ENCODE measurements at places on chromosomes 16 and 17.

- no peak for DNase-seq
Measured at GRCh38 chr17:76543826-76544545, 4.1 kb downstream of the PRCD start.

GRCh38 chr16:14042706-14043105 is 28.4 kb upstream of the MRTFB start:
- DNase-seq = no peak

GRCh38 chr16:27313422-27314160 is at the start of gene IL4R:
Gene IL4R (plus strand): TSS chr16:27313974. CDS start chr16:27340204, 26,230 bp downstream.
- DNase-seq = peak; percentile 88

DNA sequence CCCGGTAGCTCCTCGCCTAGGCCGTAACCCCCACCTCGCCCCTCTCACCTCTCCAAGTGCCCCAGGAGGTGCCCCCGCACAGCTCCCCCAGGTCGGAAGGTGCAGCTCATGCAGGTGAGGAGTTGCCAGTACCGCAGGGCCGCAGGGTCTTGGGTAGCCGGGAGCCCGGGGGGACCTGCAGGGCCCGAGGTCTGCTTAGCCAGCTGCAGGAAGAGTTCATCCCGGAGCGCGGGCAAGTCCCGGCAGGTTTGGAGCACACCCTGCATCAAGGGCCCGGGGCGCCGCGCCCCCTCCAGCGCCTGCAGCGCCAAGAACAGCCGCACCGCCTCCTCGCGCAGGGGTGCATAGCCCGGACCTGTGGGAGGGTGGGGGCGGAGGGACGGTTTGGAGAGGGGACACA is 4.8 kb downstream of the PLEKHH3 start:
- DNase-seq = no peak

DNA sequence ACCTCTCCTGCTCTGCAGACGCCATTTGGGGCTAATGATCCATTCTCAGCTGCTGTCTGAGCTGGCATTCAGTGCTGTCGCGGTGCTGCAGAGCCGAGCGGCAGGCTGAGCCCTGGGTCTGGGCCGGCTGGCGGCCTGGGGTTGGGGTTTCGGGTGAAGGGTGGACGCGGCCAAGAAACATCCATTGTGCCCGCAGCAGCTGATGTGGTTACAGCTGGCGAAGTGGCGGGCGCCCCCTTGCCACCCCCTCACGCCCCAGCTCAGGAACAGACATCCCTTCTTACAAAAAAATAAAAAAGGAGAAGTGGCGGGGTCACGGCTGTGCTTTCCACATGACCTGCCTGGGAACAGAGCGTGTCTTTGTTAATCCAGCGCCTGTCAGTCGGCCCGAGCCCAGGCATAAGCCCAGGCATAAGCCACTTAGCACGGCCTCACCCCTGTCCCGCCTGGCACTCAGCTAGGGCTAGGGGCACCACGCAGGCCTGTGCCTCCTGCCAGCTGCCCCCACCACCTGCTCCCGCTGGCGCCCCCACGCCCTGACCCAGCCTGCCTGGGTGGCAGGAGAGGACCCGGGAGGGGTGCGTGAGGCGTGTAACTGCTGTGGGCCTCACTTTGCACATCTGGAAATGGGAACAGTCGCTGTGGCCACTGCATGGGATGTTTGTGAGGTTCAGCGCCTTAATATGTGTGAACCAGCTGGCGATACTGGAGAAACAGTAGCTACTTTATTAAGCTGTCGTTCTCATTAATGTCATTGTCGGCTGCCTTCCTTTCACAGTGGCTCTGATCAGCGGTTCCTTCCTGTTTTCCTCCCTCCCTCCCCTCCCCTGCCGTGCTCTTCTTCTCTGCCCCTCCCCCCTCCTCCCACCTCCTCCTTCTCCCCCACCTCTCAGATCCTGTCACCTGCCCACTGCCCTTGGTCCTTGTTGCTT is 197.7 kb upstream of the CIBAR2 start:
- DNase-seq = no peak

GRCh38 chr16:68737046-68737729 is at the start of gene CDH1:
Gene CDH1 (plus strand): TSS chr16:68737292. CDS start chr16:68737416, 124 bp downstream.
- no peak for DNase-seq

DNA sequence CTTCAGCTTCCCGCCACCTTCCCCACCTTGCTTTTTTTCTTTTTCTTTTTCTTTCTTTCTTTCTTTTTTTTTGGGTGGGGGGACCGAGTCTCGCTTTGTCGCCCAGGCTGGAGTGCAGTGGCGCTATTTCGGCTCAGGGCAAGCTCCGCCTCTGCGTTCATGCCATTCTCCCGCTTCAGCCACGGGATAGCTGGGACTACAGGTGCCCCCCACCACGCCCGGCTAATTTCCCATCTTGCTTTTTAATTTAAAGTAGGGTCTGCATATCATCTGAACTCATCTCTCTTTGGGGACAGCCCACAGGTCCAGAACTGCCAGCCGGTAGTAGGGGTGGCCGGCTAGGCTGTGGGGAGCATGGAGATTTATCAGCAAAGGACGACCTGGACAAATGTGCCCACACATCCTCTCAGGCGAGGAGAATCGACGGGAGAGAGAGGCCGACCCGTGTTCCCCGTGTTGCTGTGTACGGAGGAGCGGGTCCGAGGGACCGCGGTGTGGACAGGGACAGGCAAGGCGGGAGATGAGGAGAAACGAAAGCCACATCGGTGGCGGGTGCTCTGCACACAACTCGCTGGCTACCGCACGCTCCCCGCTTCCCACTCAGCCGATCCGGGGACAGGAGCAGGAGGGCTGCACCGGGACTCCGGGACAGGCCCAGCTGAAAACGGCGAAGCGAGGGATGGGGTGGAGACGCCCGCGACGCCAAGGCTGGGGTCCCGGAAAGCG is 2.4 kb downstream of the MT1M start:
- DNase-seq = no peak

GRCh38 chr16:71771571-71771970 is 37.1 kb downstream of the AP1G1 start:
- DNase-seq = no peak

GRCh38 chr17:39793301-39793872 is 55.6 kb downstream of the GRB7 start:
- no peak for DNase-seq

GRCh38 chr17:81256616-81257015 is 17.5 kb downstream of the NDUFAF8 start:
- peak; percentile 19 for DNase-seq

DNA sequence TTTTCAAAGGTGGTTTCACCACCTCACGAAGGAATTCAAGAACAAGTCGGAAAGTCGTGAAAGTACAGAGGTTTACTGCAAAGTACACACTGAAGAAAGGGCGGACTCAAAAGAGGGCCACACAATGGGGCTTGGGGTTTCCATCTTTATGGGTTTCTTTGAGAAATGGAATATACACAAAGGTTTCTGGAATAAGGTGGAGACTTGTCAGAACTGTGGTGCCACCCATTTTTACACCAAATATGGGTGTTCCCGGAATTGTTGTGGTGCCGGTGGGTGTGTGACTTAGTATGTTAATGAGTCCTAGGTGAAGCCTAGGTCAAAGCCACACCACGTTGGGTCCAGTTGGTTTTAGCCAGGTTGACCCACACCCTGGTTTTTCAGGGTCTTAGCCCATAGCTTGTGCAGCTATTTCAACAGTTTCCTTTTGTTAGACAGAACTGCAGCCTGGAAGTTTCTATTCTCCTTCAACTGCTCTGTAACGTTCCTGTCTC is 567 bp upstream of the GCSH start:
- no peak for DNase-seq

DNA sequence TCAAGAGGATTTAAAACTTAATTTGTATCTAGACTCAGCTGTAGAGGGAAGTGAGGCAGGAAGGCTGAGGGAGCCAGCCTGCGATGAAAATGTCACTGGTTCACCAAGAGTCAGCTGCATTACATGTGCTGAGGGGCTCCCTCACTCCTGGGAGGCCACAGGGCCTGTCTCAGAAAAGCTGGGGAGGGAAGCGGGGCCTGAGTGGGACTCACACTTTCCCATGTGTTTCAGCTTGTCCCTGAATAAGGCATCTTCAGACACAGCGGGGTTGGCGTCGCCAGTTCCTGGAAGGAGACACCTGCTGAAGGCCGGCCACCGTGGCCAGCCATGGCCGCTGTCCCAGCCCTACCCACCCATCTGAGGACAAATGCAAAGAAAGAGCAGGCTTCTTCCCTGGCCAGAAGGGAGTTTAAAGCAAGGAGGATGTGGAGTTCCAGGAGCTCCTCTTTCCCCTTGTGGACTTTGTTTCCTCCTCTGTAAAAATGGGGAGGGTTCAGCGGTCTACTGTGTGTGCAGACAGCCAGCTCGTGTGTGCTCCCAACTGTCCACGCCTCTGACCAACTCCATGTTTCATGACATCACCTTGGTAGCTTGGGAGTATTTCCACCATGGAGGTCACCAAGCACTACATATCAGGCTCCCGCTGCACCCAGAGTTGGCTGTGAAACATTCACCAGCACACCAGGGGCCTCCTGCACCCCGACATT is 19.2 kb upstream of the MRPS23 start:
- DNase-seq = no peak

GRCh38 chr17:15231851-15232516 is 33.1 kb downstream of the PMP22 start:
- no peak for DNase-seq

DNA sequence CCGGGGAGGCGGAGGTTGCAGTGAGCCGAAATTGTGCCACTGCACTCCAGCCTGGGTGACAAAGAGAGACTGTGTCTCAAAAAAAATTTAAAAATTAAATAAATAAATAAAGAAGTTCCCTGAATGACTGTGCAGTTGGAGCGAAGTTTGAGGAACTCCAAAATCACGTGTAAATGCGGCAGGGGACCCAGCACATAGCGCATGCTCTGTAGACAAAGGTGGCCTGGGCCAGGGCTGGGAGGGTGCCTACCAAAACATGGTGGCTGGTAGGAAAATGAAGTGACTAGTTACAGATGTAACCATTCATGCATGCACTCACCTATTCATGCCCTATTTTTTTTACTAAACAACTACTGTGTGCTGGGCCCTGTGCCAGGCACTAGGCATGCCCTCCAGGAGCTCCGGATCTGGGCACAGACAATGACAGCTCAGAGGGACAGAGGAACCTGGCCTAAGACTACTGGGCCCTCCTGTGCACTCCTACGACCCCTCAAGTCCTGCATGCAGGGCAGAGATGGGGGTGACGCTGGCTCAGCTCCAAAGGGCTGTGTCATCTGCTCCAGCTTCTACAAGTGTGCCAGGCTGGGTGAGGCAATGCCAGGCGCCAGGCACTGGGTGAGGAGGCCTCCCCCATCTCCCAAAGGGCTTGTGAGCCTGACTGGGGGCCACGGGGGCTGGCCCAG is 65.3 kb downstream of the RMI2 start:
- DNase-seq = peak; percentile 31

GRCh38 chr17:70172923-70173322 is 3.6 kb downstream of the KCNJ2 start:
- DNase-seq = peak; percentile 61

GRCh38 chr17:71392715-71393567 is 727.9 kb upstream of the SOX9 start:
- peak; percentile 82 for DNase-seq

GRCh38 chr17:17509601-17510425 is 13.6 kb upstream of the RASD1 start:
- no peak for DNase-seq

DNA sequence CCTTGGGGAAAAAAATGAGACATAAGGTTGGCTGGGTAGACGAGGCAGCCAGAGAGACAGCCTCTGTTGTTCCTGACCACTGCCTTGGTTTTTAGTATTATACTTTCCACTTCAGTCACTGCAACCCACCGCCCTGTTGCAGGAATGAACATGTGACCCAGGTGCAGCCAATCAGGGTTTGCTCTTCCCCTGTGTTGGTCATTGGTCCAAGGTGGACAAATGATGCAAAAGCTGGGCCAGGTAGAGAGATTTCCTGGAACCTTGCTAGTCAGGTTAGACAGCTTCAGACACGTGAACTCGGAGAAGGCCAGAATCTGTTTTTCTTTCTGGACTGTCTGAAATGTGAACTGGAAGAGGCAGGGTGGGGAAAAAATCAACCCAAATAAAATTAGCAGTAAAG is 452.4 kb upstream of the RBFOX1 start:
- DNase-seq = no peak

- peak; percentile 70 for DNase-seq
Measured at GRCh38 chr17:71472809-71473789, 647.7 kb upstream of the SOX9 start.

- DNase-seq = peak; percentile 22
Measured at GRCh38 chr17:39700148-39700987, 504 bp downstream of the ERBB2 start.

DNA sequence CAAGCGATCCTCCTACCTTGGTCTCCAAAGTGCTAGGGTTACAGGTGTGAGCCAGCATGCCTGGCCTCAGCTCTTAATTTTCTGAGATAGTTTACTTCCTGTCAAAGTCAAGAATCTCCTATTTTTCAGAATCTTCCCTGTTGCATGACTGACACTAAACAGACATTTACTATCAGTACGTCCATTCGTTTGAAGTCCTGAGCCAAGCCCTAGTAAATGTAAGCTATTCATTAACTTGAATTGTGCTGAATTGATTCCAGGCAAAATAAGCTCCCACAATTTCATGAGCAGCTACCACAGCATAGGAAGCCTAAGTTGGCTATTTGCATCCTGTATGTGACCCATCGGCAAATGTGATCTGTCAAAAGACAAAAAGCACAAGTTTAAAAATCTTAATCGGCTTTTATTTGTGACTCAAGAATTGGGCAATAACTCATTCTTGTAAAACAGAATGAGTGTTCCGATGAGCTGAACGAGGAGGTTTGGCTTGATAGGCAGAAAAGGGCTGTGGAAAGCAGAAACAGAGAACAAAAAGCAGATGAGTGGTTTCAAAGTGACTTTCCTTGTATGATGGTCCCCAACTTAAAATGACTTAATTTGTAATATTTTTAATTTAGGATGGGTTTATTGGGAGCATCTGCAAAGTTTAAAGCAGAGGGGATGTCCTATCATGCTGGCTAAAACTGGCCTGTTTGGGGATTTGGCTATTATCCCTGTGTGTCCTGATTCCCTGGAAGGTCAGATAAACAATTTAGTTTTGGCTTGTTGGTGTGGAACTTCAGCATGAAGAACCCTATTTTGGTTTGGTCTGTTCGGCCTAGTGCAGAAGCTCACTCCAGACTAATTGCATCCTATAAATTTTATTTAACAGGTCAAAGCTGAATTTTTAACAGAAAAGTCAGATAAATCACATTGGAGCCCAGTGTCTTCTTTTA is 14.2 kb downstream of the RNF112 start:
- DNase-seq = peak; percentile 21

DNA sequence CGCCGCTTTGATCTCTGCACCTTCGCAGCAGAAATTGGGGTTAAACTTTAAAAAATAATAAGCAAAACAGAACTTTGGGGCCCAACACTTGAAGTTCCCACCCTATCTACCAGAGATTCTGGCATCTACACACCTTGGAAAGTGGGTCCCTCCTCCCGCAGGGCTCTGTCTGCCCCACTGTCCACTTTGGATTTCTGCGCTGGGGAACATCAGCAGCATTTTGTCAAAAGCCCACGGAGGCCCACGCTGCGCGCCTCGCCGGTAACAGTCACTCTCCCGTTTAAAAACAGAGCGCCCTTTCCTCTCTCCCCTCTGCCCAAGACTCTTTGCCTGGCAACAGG is 725 bp upstream of the WNT9B start:
- no peak for DNase-seq

DNA sequence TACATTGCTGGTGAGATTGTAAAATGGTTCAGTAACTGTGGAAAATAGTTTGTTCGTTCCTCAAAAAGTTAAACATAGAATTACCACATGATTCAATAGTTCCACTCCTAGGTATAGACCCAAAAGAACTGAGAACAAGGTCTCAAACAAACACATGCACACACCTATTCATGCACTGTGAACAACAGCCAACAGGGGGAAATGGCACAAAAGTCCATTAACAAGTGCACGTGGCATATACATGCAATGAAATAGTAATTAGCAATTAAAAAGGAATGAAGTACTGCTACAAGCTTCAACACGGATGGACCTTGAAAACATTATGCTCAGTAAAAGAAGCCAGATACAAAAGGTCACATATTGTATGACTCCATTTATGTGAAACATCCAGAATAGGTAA is 23.8 kb downstream of the SDK2 start:
- no peak for DNase-seq
